ENCODE measurements at places on chromosomes 16 and 17.

GRCh38 chr16:56626685-56627084, 1.1 kb downstream of the MT1E start:
- DNase-seq: no peak

- DNase-seq: no peak
These were observed 2.6 kb downstream of the CAMKK1 start for GRCh38 chr17:3890082-3890877.

DNA sequence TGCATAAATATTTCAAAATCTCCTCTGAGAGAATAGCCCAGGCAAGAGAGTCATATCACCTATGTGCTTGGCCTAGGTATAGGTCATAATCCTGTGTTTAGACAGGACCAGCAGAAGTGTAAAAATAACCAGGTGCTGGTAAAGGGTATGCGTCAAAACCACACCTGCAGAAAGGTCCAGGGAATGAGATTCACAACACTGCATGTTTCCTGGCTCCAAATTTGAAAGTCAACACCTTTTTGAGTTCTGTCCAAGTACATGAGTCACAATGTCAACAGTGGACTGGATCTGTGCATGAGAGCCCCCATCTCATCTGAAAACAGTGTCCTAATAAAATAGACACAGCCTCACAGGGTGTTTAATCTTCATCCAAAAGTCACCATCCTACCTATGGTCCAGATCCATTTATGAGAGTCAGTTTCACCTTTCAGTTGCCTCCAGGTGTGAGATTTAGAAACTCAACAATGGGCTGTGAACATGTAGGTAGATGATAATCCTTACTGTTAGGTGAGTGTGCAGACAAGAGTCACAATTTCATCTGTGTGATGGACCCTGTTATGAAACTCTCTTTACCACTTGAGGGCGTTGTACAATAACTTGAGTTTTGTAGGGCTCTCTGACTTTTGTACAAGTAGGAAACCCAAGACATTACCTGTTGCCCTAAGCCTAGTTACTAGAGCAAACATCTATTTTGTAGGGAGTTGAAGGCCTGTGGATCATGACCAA, 2100.7 kb downstream of the TP53TG3F start:
- DNase-seq: no peak

- peak; percentile 44 for DNase-seq
These were observed 2.1 kb downstream of the DHRS11 start for GRCh38 chr17:36593656-36594316.

GRCh38 chr17:75498726-75499213, 16.6 kb downstream of the CASKIN2 start:
- peak; percentile 71 for DNase-seq

DNA sequence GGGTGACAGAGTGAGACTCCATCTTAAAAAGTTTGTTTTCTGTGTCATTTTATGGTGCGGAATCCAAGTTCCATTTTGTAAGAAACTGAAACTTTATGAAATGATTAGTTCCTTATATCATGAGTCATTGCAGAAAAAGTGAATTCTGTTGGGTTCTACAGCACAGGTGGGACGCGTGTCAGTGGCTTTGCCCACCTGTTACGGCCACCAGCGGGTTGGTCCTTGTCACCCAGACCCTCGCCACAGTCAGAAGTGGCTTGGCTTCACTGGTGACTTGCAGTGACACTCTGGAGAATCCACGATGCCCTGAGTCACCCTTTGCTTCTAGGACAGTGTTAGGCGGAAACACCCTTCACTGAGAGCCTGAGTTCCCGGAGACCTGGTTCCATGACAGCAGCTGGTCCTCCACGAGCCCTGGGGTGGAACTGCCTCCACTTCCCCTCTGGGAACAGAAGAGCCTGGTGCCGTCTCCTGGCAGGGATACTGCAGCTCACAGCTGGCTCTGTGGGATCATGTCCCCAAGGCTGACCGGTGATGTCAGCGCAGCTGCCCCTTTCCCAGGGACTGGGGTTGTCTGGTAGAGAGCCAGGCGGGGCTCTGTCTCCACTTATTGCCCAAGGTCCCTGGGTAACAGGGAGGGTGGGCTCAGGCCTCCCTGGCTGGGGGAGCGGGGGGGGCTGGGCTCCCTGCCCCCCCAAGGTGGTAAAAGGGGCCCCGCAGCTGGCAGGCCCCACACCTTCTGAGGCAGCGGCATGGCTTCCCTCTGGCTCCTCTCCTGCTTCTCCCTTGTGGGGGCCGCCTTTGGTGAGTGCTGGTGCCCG, at the start of gene CTRB1:
TSS of gene CTRB1 (plus strand) at position 733 of the 821 bp plus-strand sequence. CDS start at position 753, 20 bp downstream.
- no peak for DNase-seq

GRCh38 chr17:62999736-63000135, 33.7 kb downstream of the TANC2 start:
- DNase-seq: no peak

- no peak for DNase-seq
These were observed 13.2 kb downstream of the DGKE start for GRCh38 chr17:56847106-56847505.

DNA sequence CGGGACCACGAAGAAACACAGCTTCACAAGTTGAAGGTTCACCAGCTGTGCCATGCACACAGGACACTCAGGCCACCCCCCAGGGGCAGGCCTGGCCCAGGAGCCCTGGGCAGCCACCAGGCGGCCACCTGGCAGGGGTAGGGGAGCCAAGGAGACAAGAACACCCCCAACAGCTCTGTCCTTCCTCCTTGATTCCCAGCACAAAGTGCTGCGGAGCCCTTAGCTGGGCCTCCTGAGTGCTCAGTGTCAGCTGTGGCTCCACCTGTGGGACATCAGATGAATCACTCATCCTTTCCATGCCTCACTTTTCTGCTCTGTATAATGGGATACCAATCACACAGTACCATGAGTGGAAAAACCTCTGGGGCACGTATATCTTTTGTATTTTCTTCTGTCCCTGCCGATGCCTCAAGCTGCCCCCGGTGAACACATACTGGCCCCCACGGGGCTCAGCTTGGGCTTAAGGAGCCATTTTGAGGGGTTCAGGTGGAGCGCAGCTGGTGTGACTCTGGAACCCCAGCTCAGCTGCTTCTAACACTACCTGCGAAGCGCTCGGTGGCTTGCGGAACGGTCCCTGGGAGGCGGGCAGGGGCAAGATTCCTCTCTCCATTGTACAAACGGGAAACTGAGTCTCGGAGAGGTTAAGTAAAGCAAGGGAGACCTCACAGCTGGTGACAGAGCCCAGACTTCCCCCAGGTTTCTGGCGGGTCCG, 12.0 kb downstream of the GALK1 start:
- no peak for DNase-seq

DNA sequence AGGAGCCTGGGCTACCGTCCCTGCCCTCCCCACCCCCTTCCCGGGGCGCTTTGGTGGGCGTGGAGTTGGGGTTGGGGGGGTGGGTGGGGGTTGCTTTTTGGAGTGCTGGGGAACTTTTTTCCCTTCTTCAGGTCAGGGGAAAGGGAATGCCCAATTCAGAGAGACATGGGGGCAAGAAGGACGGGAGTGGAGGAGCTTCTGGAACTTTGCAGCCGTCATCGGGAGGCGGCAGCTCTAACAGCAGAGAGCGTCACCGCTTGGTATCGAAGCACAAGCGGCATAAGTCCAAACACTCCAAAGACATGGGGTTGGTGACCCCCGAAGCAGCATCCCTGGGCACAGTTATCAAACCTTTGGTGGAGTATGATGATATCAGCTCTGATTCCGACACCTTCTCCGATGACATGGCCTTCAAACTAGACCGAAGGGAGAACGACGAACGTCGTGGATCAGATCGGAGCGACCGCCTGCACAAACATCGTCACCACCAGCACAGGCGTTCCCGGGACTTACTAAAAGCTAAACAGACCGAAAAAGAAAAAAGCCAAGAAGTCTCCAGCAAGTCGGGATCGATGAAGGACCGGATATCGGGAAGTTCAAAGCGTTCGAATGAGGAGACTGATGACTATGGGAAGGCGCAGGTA, 762 bp downstream of the CDK12 start:
- DNase-seq: no peak

GRCh38 chr16:6615636-6616035, 717.0 kb upstream of the RBFOX1 start:
- no peak for DNase-seq

- no peak for DNase-seq
These were observed at the start of gene NEURL4 for GRCh38 chr17:7328840-7329373. NEURL4 (minus strand) TSS chr17:7329335; CDS start chr17:7329312, 23 bp downstream.

GRCh38 chr16:53081032-53081424, 26.2 kb downstream of the CHD9 start:
- DNase-seq: no peak

- DNase-seq: no peak
These were observed 3.5 kb downstream of the SLC47A1 start for GRCh38 chr17:19537111-19537510.

GRCh38 chr16:7716660-7717550, 384.3 kb downstream of the RBFOX1 start:
- no peak for DNase-seq

DNA sequence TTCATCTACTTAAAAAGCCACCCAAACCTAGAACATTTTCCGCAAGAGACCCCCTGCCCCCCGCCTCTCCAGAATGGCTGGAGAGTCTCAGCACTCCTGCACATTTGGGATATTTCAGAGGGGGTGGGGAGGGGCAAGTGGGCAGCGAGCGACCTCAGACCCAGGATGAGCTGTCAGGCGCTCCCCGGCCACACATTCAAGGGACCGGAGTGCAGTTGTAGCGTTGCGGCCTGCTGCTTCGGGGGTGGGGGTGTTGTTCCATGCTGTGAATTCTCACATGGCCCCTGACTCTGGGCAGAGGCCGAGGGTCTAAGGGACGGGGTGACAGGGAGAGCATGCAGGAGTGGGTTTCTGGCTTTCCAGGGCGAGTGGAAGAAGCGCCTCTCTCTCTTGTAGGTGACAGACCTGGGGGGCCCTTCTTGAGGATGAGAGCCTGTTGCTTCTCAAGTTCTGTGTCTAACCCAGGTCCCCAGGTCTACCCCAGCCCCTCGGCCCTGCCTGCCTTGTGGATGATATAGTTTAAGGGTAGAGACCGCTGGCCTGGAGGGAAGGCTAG, 231.2 kb downstream of the SEC14L1 start:
- peak; percentile 77 for DNase-seq

- DNase-seq: peak; percentile 69
These were observed 1.9 kb upstream of the SLC5A2 start for GRCh38 chr16:31480851-31481536.

GRCh38 chr17:61280338-61280737, 119.3 kb upstream of the TBX2 start:
- DNase-seq: no peak

GRCh38 chr16:21336231-21336630, 58.1 kb upstream of the CRYM start:
- DNase-seq: no peak

- no peak for DNase-seq
These were observed 22.0 kb downstream of the SP2 start for GRCh38 chr17:47918006-47918405.

DNA sequence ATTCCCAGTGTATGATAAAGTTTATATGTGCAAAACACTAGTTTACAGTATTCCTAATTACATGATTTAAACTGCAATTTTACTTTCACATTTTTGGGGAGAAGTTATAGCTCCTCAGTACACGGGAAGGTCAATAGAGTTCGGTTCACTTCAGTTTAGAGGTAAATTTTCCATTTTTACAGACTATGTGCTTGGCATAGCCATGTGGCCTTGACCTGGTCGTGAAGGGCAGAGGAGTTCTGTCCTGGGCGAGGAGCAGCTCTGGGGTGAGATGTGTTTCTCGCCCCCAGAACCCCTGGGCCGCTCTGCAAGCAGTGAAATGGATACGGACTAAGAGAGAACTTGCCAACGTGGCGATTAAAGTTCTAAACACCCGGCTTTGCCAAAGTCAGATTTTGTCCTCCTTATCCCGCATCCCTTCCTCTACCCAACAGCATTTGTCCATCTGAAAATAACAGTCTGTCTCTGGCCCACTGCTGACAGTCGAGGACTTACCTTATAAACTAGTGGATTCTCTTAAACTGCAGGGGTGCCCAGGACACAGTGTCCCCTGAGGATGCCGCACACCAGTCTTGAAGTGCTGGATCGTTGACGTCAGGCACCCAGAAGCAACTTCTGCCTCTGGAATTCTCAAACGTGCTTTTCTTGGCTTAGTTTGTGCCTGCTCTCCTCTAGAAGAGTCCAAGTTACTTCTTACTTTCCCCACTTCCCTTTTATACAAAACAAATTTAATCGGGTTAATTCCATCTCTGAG, 1.5 kb upstream of the SIAH1 start:
- DNase-seq: no peak

- no peak for DNase-seq
These were observed 519.8 kb downstream of the TMEM114 start for GRCh38 chr16:8070506-8070905.

DNA sequence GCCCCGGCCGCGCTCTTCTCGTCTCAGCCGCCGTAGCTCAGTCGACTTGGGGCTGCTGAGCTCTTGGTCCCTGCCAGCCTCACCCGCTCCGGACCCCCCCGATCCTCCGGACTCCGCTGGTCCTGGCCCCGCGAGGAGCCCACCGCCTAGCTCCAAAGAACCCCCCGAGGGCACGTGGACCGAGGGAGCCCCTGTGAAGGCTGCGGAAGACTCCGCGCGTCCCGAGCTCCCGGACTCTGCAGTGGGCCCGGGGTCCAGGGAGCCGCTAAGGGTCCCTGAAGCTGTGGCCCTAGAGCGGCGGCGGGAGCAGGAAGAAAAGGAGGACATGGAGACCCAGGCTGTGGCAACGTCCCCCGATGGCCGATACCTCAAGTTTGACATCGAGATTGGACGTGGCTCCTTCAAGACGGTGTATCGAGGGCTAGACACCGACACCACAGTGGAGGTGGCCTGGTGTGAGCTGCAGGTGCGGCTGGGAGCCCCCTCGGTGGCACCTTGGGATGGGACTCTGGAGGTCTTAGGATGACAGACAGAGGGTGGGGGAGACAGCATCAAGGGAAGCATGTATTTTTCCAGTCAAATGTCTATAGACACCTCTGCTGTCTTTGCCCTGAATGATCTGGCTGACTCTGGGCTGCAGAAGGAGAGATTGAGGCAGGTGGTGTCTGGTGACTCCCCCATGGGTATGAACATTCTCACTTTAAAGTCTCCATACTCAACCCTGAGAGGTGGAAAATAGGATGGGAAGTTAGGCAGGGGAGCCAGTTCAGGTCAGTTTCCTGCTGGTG, 635 bp downstream of the WNK4 start:
- DNase-seq: peak; percentile 69

DNA sequence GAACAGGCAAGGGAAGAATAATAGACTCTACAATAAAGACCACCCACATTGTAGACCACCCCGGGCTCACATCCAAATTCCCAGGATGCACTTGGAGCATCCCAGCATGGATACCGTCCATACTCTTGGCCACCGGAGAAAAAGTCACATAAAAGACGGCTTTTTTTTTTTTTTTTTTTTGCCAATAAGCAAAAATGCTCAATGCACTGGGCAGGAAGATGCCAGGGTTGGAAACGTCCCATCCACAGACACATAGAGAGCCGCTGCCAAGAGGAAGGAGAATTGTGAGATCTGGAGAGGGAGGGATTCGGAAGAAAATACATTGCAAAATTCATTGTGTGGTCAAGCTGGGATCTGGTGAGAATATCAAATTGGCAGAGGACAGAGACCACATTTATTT, 286.7 kb downstream of the XYLT1 start:
- no peak for DNase-seq

GRCh38 chr17:51029568-51030463, 90.9 kb downstream of the SPAG9 start:
- no peak for DNase-seq

GRCh38 chr16:66471716-66472393, 44.8 kb downstream of the BEAN1 start:
- no peak for DNase-seq

All from spleen (tissue), 13 donors.